ENCODE measurements at places on chromosomes 2 and 18. TPM values are rescaled to one million over a fixed set of nuclear protein-coding genes. Genes with fewer than 3 reads are reported as not detected.

GRCh38 chr2:183666031-183666430, 541.8 kb downstream of the NUP35 start:
- no peak for DNase-seq

DNA sequence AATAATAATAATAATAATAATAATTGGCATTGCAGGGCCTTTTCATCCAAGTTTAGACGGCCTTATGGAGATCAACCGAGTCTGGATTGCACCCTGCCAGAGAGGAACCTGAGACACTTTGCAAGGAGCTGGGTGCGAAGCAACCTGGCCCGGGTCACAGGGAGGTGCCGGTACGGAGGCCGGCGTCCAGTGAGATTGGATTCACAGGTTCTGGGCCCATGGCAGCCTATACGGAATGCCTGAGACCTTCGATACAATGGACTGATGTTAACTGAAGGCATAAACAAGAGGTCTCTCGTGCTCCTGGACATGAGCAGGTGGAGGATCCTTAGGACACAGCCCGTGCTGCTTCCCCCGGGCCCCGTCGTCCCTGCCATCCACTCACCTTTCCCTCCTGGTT, 416.5 kb upstream of the SALL3 start:
- no peak for DNase-seq

DNA sequence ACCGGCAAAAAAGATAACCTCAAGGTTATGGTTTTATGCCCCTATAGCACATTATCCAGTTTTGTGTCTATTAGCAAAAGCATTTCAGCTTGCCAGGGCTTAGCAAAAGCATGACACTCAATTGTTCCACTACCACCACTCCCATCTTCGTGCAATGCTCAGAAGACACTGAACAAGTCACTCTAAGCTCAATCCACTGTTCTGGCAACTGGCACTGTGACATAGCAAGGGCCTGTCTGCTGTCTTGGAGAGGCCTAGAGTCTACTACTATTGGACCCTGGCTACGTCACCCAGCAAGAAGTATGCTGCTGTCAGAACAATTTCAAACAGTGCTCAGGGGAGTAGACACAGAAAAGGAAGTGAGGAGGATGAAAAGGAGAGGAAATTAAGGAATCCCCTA, 103.5 kb upstream of the PPP1CB start:
- no peak for DNase-seq

DNA sequence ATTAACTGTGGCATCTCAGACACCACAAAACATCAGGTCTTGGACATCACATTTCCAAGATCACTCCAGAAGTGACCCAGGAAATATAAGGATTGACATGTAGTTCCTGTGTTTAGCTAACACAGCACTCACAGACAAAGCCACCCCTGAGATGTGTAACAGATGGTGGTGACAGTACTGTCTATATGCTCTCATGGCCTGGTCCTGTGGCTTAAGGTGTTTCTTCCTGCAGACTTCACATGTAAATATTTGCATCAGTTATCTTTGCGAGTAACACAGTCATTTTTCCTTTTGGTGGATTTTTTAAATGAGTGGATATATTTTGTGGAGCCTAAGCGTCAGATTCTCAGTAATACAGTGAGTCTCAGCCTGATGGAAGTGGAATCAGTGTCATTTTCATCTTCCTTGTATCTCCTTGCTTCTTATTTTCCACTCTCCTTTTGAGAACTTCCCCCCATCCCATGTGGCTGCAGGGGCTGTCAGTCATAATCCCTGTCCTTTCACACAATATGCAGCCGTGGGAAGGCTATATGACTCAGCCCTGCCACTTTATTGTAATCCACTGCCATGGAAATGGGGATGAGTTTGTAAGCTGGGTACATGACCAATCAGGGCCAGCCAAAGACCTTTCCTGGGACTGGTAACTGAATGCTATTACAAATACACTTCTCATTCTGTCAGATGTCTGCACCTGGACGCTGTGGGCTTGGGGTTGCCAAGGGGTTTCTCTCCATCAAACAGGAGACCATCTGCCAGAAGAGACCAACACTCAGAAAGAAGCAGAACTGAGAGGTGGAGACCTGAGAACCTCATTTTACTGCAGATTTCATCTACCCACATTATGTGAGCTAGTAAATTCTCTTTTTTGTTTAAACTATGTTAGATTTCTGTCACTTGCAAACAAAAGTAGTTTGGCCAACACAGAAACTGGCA, 74.3 kb downstream of the ICOS start:
- no peak for DNase-seq

DNA sequence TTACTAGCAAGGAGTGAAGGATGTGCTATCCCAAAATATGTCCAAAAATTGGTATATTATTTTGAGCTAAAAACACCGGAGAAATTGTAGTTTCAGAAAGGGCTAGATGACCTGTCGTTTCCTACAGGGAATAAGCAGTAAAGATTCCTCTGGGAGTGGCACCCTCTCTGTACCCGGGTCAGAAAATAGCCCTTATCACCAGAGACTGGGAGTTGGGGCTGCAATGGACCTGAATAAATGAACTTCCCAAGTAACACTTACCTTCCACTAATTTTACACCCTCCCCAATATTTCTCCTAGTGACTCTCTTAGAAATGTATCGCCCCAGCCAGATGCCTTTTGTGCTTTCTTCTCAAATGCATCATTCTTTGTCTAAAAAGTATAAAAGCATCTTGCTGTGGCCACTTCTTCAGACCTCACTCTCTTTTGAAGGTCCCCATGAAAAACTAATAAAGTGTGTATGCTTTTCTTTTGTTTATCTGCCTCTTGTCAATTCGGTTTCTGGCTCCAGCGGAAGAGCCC, 734 bp upstream of the RMC1 start:
- no peak for DNase-seq

GRCh38 chr18:63788447-63789096, 13.4 kb downstream of the SERPINB7 start:
- no peak for DNase-seq

DNA sequence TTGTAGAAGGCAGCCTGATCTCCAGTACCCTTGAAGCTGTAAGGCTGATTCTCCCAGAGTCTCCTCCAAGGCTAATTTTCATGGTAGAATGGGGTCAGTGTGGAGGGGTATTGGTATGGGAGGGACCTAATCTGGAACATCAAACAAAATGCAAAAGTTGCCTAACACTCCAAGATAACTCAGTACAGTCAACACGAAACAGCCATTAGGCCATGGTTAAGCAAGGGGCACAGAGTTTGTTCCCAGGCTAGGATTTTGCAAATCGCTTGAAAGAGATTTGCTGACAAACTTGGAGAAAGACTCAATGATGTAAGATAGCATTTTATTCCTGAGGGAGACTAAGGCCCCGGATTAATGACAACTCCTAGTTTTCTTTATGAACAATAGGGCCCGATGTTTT, 5.4 kb downstream of the PID1 start:
- no peak for DNase-seq

- no peak for DNase-seq
Measured at GRCh38 chr18:68417826-68418225, 297.1 kb downstream of the TMX3 start.

Gene PPP3R1
- polyA plus RNA-seq = 37.3 TPM

Gene DYNAP
- polyA plus RNA-seq = 0.14 TPM

Gene LRRC30
- polyA plus RNA-seq = 0.05 TPM

Gene VSNL1
- polyA plus RNA-seq = 1.4 TPM

Gene MC2R
- polyA plus RNA-seq = 0.18 TPM

Gene ABCG5
- 0.09 TPM for polyA plus RNA-seq

Gene CYP27C1
- polyA plus RNA-seq = 0.05 TPM

All from thymus (tissue), 14 donors.